A172 (cell line): ENCODE measurements at places on chromosomes 7 and 10. TPM values are rescaled to one million over a fixed set of nuclear protein-coding genes. Genes with fewer than 3 reads are reported as not detected.

The ZNF503 gene
- 8.8 and 10.6 TPM in 2 replicates for total RNA-seq

The ASB10 gene
- not detected in 2 replicates for total RNA-seq

The MYO3A gene
- not detected in 2 replicates for total RNA-seq

The PIK3CG gene
- 4.7 and 5.4 TPM in 2 replicates for total RNA-seq

The MSMB gene
- total RNA-seq, result not detected in 2 replicates

The ADAM12 gene
- 7.1 and 8.1 TPM in 2 replicates for total RNA-seq

The LIPM gene
- total RNA-seq, result not detected in 2 replicates

The HMX3 gene
- total RNA-seq, result not detected in 2 replicates

The PFKFB3 gene
- total RNA-seq, result 12.2 and 16.5 TPM in 2 replicates
